Smooth muscle cell of bladder (primary cell): ENCODE measurements at places on chromosomes 4 and X. TPM values are rescaled to one million over a fixed set of nuclear protein-coding genes. Genes with fewer than 3 reads are reported as not detected.

Gene EMD
- 20.9 and 21.5 TPM in 2 replicates for total RNA-seq

Gene HDX
- total RNA-seq = 3.5 and 5.7 TPM in 2 replicates

Gene SPIN2A
- total RNA-seq = 0.57 and 1.0 TPM in 2 replicates

Gene TMLHE
- total RNA-seq = 11.9 and 14.1 TPM in 2 replicates

Gene GPR101
- not detected in 2 replicates for total RNA-seq

Gene TMEM144
- total RNA-seq = 8.1 and 9.2 TPM in 2 replicates

Gene ZNF718
- 1.7 and 3.6 TPM in 2 replicates for total RNA-seq

Gene CSN1S1
- total RNA-seq = not detected in 2 replicates

Gene BMPR1B
- 0.14 and 0.55 TPM in 2 replicates for total RNA-seq

Gene DMRTC1
- not detected in 2 replicates for total RNA-seq

Gene XKRX
- under 0.01 TPM in 1 of 2 replicates, not detected in the other for total RNA-seq

Gene TKTL2
- total RNA-seq = under 0.01 TPM in 1 of 2 replicates, not detected in the other

Gene CCDC149
- 8.8 and 14.0 TPM in 2 replicates for total RNA-seq

Gene DCX
- total RNA-seq = not detected in 2 replicates

Gene RPA4
- 0.71 and 0.74 TPM in 2 replicates for total RNA-seq

Gene BEX5
- total RNA-seq = not detected in 2 replicates
